ENCODE measurements at places on chromosomes 13 and 19.

DNA sequence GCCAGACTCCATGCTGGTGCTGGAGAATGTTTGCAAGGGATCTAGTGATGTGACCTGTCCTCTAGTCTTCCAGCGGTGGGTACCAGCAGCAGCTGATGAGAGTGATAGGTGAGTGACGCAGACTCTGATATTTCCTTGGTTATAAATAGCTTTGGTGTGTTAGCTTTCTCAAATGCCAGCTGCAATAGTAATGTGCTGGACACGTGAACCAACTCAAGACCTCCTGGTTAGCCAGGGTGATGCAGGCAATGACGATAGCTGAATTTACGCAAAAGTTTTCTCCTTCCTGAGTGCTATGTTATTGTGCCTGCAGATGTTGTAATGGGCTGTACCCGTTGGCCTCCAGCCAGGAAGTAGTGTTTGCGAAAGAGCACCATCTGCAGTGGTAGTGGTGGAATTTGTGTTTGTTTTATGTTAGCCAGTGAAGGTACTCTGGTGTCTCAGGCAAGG is 129.5 kb downstream of the CYSLTR2 start:
- no peak for DNase-seq

DNA sequence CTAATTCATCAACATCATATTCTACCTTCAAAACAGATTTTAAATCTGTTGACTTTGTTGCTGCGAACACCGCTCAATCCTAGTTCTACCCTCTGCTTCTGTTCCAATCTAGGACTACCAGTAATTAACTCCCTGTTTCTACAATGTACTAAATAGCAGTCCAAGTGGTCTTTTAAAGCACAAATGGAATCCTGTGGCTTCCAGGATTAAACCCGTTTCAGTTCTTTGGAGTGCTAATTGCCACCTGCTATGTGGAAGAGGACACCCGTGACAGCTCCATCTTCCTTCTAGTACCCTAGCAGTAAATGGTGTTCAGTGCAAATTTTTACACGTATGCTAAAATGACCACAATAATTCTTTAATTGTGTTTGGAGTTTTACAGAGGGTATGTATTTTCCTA is 232.1 kb downstream of the TDRD3 start:
- no peak for DNase-seq

- no peak for DNase-seq
These were observed 60.6 kb downstream of the MRPL57 start for GRCh38 chr13:21237081-21237480.

- DNase-seq: no peak
These were observed 17.2 kb upstream of the TIMM50 start for GRCh38 chr19:39463403-39463802.

DNA sequence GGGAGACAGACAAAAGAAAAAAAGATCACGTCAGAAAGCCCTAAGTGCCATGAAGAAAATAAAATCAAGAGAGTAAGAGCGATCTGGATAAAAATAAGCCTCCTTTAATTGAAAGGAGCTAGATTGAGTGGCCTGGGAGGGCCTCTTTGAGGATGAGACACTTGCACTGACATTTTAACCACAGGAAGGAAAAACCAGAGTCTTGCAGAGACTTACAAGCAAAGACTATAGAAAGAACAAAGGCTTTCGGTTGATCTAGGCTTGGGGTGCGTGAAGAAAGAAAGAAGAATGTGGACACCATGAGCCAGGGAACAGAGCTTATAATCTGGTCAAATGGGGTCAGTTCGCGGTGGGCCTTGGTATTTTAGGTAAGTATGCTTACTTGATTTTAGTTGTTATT is 342.7 kb downstream of the COG6 start:
- DNase-seq: no peak

GRCh38 chr19:3296034-3296433 is 70.3 kb upstream of the NFIC start:
- DNase-seq: no peak

DNA sequence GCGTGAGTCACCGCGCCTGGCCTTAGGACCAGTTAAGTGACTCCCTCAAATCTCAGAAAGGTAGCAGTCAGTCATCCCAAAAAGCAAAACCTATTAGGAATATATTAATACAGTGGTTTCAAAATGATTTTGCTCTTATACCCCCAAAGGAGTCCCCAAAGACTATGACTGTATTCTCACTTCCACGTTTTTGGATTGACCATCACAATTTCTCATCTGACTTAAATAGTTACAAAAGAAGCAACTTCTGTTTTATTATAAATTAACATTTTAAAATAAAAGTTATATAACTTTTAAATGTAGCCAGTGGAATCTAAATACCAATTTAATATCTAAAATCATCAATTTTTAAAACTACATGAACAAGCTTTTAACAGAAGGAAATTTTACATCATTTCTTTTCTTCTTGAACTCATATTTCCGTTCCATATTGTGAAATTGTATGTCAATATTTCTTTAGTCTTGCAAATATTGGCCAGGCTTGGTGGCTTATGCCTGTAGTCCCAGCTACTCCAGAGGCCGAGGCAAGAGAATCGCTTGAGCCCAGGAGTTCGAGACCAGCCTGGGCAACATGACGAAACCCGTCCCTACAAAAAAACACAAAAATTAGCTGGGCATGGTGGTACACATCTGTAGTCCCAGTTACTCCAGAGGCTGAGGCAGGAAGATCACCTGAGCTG is 1.5 kb upstream of the SPART start:
- no peak for DNase-seq

DNA sequence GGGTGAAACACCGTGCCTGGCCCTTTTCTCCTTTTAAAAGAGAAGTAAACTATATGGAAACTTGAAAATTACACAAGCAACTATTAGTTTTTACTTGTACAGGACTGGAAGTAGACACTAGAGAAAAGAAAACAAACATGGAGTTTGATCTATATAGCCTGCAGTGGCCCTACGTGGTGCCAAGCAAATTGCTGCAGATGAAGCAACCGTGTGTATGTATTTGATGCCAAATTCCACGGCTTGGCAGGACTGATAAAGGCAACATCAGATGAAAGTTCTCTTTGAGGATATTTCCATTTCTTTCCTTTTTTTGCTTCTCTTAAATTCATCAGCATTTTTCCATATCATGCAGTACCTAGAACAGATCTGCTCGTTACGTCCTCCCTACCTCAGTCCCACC is 49.8 kb downstream of the ATP8A2 start:
- DNase-seq: no peak

GRCh38 chr13:92967923-92968322 is 258.7 kb upstream of the GPC6 start:
- no peak for DNase-seq
